ENCODE measurements at places on chromosomes 1 and 21. TPM values are rescaled to one million over a fixed set of nuclear protein-coding genes. Genes with fewer than 3 reads are reported as not detected.
A peak's percentile ranks its signal among the peaks of the same experiment; 100 is the strongest.

VAMP3 gene
- 103 TPM for total RNA-seq

PPFIA4 gene
- 5.1 TPM for total RNA-seq

GRCh38 chr21:14303731-14304488 lies 79.0 kb downstream of the HSPA13 start:
- no peaks in the 10 kb centered on the region for H3K36me3 ChIP-seq
- H3K27ac ChIP-seq: no peak overlapping the region
- no peaks in the 10 kb centered on the region for H3K27me3 ChIP-seq
- no peaks in the 10 kb centered on the region for H3K4me1 ChIP-seq
- no peak overlapping the region for H3K4me3 ChIP-seq

- no peak overlapping the region for H3K4me3 ChIP-seq
- no peaks in the 10 kb centered on the region for H3K27me3 ChIP-seq
- H3K36me3 ChIP-seq: no peaks in the 10 kb centered on the region
- H3K4me1 ChIP-seq: no peaks in the 10 kb centered on the region
Observed at GRCh38 chr1:33709783-33710718, 153.8 kb upstream of the HMGB4 start.

- H3K27ac ChIP-seq: peak overlapping the region; percentile 35
- peaks cover 20% of the 10 kb centered on the region for H3K4me1 ChIP-seq
- H3K36me3 ChIP-seq: no peaks in the 10 kb centered on the region
- H3K27me3 ChIP-seq: no peaks in the 10 kb centered on the region
- DNase-seq: no peak
Observed at GRCh38 chr1:21294266-21294989, 4.2 kb upstream of the ECE1 start.

GRCh38 chr1:188958461-188959115 lies 1519.1 kb downstream of the BRINP3 start:
- H3K36me3 ChIP-seq: no peaks in the 10 kb centered on the region
- no peak for DNase-seq

DNA sequence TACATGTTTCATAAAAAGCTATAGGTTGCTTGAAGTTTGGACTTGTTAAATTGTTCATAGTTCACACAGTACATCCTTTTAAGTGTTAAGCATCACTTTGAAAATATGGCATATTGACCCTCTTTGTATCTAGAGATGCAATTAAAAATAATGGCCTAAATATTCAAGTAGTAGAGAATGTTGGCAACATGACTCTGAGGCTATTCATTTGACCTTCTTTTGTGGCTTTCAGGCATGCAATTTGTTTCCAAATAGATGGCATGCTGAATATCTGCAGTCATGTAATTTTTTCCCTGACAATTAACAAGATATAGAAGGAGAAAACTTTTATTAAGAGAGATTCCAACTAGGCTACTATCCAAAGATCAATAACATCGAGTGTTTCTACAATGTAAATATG lies 230.5 kb upstream of the ZRANB2 start:
- no peak overlapping the region for H3K27ac ChIP-seq
- no peaks in the 10 kb centered on the region for H3K36me3 ChIP-seq
- no peaks in the 10 kb centered on the region for H3K27me3 ChIP-seq
- no peaks in the 10 kb centered on the region for H3K4me1 ChIP-seq
- H3K4me3 ChIP-seq: no peak overlapping the region

Measured in lung (tissue), 17 donors.